ENCODE measurements at places on chromosomes 3 and 15.

GRCh38 chr15:101526442-101526841 lies 36.9 kb upstream of the PCSK6 start:
- no peak for DNase-seq

- no peak for DNase-seq
These were observed 63.6 kb upstream of the SCN5A start for GRCh38 chr3:38713121-38713520.

GRCh38 chr3:108208831-108209230 lies 13.4 kb downstream of the IFT57 start:
- DNase-seq: no peak

- DNase-seq: no peak
These were observed 158.1 kb downstream of the DIPK2A start for GRCh38 chr3:144129536-144130214.

DNA sequence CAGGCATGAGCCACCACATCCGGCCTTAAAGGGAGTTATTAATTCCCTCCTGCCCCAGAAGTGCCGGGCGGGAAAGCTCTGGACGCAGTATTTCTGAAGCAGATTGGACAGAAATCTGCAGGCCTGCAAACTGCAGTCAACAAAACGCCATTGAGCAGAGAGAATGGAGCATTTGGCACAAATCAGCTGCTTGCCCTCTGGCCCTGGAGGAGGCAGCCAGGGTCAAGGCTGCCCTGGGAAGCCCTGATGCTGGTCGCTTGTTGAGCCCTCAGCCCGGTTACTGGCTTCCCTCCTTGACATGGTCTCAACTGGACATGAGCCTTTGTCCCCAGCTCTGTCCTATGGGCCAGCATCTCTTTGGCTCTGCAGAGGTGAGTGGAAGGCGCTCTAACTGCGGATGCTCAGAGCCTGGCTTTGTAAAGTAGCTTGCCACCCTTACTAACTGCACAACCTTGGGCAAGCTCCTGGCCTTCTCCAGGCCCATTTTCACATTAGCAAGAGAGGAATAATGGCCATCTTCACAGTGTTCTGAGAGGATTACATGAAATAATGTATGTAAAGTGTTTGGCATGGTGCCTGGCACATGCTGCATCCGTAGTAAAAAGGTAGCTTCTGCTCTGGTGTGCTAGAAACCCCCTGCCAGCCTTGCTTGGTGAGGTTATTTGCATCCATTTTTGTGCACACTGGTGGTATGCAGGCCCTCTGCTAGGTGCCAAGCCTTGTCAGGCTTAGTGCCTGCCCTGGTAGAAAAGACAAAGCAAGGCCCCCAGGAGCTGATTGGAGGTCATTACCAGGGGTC lies 4.1 kb downstream of the SEMA4B start:
- DNase-seq: no peak

DNA sequence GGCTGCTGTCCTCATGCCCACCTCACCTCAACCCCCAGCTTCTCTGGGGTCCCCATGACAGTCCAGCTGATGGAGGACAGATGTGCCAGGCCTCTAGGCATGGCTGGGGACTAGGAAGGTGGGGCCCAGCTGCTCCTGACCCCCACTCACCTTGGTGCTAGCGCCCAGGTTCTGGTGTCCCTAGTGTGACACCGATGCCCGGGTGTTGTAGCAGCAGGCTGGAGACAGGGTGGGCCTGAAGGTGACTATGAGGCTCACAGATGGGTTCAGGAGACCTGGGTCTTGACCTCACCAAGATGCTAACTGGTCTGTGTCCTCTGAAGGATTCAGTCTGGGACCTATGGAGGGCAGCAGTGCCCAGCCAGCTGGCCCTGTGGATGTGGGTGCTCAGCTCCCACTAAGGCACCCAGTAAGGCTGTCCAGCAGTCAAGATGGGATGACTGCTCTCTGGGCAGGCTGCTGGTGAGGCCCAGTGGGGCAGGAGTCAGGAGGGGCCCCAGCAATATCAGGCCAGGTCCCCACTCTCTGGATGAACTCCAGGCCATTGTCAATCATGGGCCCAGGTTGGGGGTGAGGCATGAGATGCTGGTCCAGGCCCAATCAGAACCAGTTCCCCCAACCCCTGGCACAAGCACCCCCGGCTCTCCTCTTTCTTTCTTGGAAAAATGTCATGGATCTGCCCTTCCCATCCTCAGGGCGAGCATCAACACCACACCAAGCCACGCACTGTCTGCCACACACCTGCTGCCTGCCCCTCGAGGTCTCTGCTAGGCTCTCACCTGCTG lies 33.0 kb downstream of the ALDH1L1 start:
- no peak for DNase-seq
